ENCODE measurements at places on chromosomes 1 and 21.
A peak's percentile ranks its signal among the peaks of the same experiment; 100 is the strongest.

DNA sequence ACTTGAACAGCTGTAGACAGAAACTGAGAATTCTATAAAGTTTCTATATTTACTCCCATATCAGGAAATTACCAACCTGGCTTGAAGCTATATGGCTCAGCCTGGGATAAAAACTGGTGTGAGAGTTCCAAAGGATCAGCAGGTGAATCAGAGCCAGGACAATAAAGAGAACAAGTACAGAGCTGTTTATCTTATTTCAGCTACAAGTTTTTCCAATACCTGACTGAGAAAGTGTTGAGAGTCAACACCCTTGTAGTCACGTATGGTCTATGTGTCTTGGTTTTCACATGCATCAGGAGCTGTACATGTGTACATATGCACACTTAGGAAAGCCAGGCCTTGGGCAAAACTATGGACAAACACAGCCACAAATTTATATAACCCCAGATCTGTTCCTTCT is 40.7 kb upstream of the CXADR start:
- no peak for DNase-seq

- no peak for DNase-seq
Measured at GRCh38 chr1:231272880-231273279, 31.9 kb downstream of the GNPAT start.

GRCh38 chr1:18681423-18681835 is 50.8 kb downstream of the PAX7 start:
- DNase-seq = no peak

DNA sequence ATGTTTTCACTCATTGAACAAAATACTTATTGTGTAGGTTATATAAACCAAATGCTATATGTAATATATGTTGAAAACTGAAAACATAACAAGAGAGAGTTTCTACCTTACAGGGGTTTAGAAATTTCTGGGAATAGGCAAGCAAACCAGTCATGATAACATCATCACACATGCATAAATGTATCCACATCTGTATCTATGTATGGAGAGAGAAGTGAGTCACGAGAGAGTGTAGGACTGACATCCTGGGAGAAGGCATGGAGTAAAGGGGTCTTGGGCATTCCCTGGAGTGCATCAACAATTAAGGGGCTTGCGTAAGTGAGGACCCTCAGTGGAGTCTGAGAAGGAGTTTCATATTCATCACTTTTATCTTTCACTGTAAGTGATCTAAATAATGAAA is 65.5 kb downstream of the PCNX2 start:
- no peak for DNase-seq

- no peak for DNase-seq
Measured at GRCh38 chr1:186812570-186812969, 16.2 kb upstream of the PLA2G4A start.

- peak; percentile 3 for DNase-seq
Measured at GRCh38 chr1:37602750-37603694, 7.3 kb upstream of the GNL2 start.

- DNase-seq = no peak
Measured at GRCh38 chr21:20592463-20592862, 405.7 kb upstream of the NCAM2 start.
